Activated T-cell treated with anti-CD3 and anti-CD28 coated beads for 1 hour (primary cell): ENCODE measurements at places on chromosomes 7 and 10.
A peak's percentile ranks its signal among the peaks of the same experiment; 100 is the strongest.

- DNase-seq: no peak
Measured at GRCh38 chr7:113805976-113806375, 112.8 kb downstream of the PPP1R3A start.

GRCh38 chr7:120919466-120919865 lies 31.1 kb upstream of the ING3 start:
- no peak for DNase-seq

- DNase-seq: no peak
Measured at GRCh38 chr10:49628599-49628998, 14.8 kb downstream of the CHAT start.

DNA sequence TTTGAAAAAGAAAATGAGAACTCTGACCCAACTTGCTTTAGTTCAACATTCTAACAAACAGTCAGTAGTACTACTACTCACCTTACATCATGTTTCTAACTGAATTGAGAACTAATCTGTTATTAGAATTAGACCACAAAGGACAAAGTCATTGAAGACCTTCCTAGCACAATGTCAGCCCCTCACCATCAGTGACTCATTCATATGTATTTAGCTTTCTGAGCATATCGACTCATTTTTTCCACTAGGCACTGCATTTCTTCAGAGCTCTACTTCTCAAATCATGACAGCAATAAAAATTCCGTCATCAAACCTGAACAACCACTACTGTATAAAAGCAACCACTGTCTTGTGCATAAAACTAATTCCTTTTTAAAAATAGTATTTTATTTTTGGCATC lies 4.4 kb upstream of the LRRN3 start:
- DNase-seq: no peak

DNA sequence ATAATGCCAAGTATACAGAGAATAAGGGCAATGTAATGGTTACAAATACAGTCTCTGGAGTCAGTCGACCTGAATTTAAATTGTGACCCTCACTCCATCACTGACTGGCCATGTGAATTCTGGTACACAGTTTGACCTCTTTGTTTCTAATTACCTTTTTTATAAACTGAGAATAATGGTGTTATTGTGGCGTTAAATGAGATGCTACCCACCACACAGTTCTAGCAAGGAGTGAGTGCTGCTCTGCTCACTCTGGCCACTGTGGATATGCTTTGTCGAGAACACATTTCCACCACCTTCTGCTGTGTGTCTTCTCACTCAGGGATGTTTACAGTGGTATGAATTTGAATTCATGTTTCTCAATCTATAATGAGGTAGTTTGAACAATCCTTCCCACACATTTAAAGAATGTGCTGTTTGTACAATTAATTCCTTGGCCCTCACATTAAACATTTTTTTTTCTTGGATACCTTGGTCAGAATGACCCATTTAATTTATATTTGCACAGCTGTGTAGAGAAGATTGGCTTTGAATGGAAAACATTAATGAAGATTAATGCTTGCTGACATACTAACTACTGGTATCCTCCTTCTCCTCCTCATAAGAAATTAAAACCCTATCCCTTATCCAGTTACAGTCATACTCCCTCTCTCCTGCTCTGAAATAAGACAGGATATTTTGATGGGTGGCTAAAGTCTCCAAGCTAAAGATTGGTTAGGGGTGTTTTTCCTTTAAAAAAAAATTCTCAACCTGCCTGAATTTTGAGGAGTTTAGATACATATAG lies 42.4 kb downstream of the PLCE1 start:
- DNase-seq: no peak

- DNase-seq: no peak
Measured at GRCh38 chr10:111246814-111247452, 170.1 kb downstream of the ADRA2A start.

- no peak for DNase-seq
Measured at GRCh38 chr7:49127359-49127913, 203.1 kb downstream of the CDC14C start.

DNA sequence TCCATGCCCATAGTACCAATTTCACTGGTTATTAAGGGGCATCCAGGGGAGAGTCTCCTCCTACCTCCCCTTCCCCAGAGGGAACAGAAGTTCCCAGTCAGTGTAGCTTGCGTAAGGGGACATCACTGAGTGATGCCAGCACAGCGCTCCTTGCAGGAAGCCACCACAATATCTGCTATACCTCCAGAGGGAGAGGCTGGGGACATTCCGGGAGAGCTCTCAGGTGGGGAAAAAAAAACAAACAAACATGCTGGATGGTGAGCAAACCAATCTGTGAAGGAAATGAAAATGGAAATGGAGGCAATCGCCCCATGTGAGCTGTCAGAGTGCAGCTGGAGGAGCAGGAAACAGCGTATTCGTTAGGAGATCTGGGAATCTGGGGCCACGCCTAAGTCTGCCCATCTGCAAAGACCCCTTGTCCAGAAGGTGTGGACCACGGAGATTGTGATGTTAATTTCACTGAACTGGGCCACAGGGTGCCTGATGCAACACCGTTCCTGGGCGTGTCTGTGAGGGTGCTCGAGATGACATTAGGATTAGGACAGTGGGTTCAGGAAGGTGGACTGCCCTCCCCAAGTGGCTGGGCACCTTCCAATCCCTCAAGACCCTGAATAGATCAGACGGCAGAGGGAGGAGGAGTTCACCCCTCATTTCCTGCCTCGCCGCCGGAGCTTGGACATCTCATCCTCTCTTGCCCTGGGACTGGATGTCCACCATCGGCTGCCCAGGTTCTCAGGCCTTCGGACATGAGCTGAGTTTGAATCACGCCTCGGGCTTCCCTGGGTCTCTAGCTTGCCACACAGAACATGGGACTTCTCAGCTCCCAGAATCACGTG lies 30.5 kb downstream of the GNA12 start:
- no peak for DNase-seq

- DNase-seq: no peak
Measured at GRCh38 chr10:87740254-87740655, 77.8 kb downstream of the ATAD1 start.

DNA sequence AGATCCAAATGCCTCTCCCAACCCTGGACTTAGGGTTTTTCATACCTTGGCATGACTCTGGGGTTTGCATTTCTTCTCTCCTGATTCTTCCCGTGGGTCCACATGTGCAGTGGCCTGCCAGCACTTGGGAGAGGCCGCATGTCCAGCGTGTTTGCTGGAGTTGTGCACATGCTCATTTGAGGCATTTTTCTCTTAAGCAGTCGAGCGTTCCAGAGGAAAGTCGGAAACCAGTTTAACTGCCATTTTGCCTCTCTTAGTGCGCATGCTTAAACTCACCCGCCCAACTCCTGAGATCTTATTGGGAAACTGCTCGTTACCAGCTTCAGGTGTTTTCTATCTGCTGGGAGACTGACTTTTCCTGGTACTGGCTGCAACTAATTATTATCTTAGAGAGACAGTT lies 888.4 kb upstream of the PHF14 start:
- no peak for DNase-seq

DNA sequence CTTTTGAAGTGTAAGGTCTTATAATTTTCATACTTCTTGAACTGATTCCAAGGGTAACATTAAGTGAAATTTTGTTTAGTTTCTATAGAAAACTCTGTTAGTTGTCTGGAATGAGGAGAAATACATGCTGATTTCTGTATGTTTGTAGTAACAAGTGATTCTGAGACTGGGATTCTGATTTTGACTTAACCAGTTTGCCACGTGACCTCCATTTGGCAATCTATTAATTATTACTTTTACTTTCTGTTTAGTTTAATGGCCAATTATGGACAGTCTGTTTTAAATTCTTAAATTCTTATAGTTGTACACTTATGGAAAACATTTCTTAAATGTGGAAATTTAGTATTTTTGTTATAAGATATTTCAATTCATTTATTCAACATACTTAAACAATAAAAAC lies 163.1 kb downstream of the ADK start:
- no peak for DNase-seq

DNA sequence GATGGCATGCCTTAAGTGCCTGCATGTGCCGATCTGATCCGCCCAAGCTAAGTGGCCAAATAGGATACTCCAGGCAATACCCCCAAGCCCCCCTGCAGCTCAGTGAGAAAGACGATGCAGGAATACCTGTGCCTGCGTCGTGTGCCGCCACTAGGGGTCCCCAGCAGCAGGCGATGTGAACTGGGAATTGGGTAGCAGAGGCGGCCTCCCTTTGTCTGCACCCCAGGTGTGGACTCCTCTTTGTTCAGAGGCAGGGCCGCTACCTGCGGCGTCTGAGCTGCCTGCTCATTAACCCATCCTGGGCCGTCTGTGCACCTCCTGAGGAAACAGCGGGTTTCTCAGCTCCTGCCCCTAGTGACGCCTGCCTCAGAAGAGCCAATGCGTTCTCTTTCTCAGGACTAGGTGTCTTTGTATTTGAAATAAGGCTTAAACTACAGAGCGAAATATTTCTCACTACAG lies 4.8 kb upstream of the CHN2 start:
- DNase-seq: peak; percentile 39

DNA sequence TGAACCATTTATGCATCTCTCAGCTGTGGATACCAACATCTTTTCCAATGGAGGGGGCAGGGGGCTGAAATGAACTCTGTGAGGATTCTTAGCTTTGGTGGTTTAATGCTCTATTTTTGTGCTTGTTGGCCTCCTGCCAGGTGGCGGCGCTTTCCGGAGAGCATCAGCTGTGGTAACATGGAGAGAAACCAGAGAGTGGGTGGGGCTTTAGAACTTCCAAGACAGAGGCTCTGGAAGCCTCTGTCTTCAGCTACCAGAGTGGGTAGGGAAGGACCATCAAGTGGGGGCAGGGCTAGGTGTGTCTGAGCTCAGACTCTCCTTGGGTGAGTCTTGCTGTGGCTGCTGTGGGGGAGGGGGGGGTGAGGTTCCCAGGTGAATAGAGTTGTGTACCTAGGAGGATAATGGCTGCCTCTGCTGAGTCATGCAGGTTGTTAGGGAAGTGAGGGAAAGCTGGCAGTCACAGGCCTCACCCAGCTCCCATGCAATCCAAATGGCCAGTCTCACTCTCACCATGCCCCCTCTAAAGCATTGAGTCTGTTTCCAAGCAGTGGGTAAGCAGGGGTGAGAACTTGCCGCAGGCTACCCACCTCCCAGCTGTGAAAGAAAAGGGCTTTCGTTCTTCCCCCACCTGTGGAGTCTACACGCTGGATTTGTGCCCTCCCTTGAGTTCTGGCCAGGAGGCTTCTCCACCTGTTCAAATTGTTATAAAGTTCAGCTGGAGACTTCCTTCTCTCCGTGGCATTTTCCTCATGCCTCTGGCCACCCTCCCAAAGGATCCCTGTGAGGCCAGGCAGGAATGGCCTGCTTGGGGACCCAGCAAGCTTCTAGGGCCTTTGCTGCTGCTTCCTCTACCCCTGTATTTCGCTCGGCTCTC lies 527.0 kb downstream of the NEBL start:
- no peak for DNase-seq

- DNase-seq: no peak
Measured at GRCh38 chr10:71467569-71468362, 71.0 kb downstream of the CDH23 start.

DNA sequence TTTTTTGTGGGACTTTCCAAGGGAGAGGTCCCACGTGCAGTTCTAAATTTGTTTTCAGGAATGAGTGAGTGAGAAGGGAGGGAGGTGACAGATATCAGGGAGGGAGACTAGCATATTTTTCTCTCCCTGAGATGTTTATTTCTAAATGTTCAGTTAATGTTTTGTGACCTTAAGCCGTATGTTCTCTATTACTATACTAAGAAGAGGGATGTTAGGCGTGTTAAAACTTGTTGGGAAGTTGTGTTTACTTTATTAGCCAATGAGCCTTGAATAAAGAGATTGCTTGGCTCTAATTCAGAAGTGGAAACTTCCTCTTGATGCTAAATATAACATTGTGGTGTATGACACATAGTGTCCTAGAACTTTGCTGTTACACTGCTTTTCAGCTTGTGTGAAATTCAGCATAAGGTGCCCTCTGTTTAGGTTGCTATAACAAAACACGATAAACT lies 37.3 kb downstream of the DNAH11 start:
- DNase-seq: no peak

GRCh38 chr10:80382989-80383388 lies 25.4 kb upstream of the PRXL2A start:
- peak; percentile 11 for DNase-seq

GRCh38 chr7:42907316-42907715 lies 4.6 kb downstream of the C7orf25 start:
- no peak for DNase-seq

DNA sequence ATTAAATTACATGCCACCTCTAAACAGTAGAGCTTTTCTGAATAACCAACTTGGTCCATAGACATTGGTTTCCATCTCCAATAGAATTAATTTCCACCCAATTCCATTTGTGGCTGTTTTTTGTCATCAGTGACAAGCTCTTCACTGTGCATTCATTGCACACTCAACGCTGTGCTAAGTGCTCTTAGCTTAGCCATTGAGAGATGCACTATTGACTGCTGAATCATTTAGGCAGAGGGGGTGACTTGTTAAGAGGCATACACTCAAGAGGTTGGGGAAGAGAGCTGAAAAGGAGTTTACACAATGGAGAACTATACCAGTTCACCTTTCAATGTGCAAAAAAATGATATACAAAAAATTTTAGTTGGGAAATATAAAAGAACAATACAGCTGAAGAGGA lies 31.9 kb upstream of the CBLL1 start:
- no peak for DNase-seq

DNA sequence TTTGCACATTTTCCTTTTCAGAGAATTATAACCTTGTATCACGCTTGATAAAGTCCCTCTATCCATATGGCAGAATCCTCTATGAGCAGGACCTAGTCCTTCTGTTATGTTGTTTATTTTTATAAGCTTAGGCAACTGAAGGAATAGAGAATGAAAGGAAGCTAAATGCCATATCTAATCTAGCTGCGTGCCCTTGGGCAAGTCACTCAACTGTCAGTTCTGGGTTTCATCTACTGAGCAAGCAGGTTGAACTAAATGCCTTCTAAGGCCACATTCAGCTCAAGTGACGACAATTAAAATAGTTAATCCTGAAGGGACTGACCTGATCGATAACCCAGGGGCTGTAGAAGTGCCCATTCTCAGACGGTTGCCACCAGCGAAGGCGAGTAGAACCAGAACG lies 93.9 kb upstream of the SLC26A5 start:
- DNase-seq: no peak

DNA sequence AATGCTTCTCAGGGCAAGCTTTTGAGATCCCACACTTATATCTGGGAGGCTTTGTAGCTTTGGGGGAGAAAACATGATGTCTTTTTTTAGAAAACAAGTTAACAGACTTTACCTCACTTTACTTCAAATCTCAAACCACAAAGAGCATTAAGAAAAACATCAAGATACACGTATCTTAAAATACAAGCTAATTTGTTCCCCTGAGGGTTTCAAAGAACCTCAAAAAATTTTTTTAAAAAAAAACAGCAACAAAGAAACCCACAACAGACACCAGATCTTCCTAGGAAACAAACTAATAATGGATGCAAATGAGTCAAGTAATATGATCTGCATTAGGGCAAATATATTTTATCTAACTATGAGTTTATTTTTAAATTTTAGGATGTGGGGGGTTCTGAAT lies 24.7 kb downstream of the FAM3C start:
- no peak for DNase-seq

- DNase-seq: no peak
Measured at GRCh38 chr10:88366772-88367171, 216.3 kb downstream of the RNLS start.

DNA sequence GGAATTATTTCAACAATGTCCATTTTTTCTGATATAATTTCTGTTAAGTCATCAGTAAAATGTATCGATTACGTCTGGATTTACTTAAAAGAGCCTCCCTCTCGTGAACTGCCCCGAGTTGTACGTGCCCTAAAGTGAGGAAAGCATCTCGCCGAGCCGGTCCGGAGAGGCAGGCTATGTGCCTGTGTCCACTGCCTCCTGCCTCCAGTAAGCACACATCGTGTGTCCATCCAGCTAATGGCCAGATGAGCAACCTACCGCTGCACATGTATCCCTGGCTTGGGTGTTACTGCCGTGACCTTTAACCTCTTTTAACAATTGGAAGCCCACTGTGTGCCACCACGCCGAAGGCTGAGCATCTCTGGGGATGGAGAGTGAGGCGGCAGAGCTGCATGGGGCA lies 23.2 kb upstream of the DNAJB6 start:
- DNase-seq: no peak
